ENCODE measurements at places on chromosomes 2 and 18.

GRCh38 chr2:206337956-206338355 lies 63.5 kb downstream of the ZDBF2 start:
- no peak for DNase-seq

GRCh38 chr18:67583621-67584020 lies 67.1 kb upstream of the DSEL start:
- DNase-seq = no peak

- no peak for DNase-seq
Observed at GRCh38 chr18:74901362-74902146, 303.9 kb downstream of the ZNF407 start.

GRCh38 chr18:9790261-9790660 lies 82.2 kb downstream of the RAB31 start:
- no peak for DNase-seq

DNA sequence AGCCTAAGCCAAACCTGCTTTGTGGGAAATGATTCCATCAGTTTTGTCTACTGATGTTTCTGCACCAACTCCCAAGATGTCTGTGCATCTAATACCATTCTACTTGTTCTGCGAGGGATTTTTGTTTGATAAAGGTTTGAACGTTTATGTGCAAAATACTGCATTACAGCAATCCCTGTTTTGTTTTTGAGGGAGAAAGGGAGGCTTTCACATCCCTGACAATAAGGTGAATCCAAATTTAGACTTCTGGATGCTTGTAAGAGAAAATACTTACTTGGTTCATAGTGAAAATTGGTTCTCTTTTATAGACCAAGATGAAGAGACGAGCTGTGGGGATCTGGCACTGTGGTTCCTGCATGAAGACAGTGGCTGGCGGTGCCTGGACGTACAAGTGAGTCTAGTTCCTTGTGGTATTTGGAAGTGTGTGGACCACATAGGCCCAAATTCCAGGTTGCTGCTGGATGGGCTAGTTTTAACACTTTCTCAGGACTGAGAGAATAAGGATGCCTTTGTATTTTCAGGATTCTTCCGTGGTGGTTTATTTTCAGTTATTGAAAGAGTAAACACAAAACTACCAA lies 1.1 kb downstream of the RPL37A start:
- DNase-seq = no peak

DNA sequence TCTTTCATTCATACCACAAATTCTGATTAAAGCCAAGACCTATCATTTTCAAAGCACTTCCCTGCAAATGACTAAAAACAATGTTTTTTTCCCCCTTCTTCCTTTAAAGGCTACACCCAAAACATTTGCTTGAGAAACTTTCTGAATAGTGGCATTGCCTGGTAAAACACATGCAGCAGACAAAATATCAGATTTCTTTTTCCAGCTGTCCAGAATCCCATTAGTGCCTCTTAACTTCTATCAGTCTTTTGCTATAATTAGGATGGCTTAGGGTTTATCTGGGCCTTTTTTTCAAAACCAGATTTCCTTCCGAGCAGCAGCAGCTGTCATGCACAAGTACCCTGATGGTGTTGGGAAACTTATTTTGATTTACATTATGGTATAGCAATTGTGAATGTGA lies 50.6 kb downstream of the ALPK2 start:
- no peak for DNase-seq

- no peak for DNase-seq
Observed at GRCh38 chr2:11560806-11561205, 27.0 kb downstream of the GREB1 start.
